ENCODE measurements at places on chromosomes 16 and 17.

- DNase-seq = no peak
These were observed 1403.8 kb upstream of the GOT2 start for GRCh38 chr16:60137891-60138290.

DNA sequence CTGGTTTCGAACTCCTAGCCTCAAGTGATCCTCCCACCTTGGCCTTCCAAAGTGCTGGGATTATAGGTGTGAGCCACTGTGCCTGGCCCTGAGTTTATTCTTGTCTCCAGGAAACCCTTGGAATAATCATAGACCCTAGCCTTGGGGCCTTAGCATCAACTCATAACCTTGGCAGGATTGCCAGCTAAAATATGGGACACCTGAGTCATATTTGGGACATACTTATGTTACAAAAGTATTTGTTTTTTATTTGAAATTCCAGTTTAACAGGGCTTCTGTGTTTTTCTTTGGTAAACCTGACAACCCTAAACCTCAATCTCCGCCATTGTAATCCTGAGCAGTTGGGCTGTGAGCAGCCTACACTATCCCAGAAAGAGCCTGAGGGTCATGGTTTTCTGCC lies 28.6 kb upstream of the TNS4 start:
- DNase-seq = no peak

- DNase-seq = no peak
These were observed 222.4 kb upstream of the AXIN2 start for GRCh38 chr17:65783845-65784334.

GRCh38 chr16:22123146-22123545 lies 30.8 kb downstream of the VWA3A start:
- DNase-seq = no peak

DNA sequence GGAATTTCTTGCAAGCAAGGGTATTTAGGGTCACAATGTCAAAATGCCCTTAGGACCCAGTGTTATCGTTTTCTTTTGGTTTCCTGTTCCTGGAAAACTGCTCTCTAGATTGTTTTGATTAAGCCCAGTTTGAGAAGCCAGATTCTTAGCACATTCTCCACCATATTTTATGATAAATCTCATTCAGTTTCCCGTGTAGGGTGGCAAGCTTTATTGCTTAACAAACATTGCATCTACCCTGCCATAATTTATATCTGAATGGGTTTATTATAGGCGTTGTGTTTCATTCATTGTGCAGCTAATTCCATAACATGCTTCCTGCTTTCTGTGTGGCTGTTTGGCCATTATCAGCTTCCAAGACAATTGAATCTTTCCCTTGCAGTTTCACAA lies 389.1 kb upstream of the DYNLRB2 start:
- no peak for DNase-seq

- no peak for DNase-seq
These were observed 4.4 kb upstream of the IRX5 start for GRCh38 chr16:54926166-54926838.

DNA sequence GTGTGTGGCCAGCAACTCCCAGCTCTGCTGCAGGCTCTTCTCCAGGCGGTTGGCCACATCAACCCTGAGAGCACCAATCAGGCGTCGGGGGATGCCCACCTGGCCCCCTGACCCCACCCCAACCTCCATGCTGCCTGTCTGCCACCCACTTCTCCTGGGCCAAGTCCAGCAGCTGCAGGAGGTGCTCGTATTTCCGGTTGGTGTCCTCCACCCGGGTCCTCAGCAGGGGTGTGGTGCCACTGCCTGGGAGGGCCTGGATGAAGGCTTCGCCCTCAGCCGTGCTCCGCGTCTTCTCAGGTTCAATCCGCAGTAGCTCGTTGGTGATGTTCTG lies 44.6 kb downstream of the UBN1 start:
- no peak for DNase-seq

GRCh38 chr16:69243479-69243878 lies 56.5 kb downstream of the SNTB2 start:
- no peak for DNase-seq

DNA sequence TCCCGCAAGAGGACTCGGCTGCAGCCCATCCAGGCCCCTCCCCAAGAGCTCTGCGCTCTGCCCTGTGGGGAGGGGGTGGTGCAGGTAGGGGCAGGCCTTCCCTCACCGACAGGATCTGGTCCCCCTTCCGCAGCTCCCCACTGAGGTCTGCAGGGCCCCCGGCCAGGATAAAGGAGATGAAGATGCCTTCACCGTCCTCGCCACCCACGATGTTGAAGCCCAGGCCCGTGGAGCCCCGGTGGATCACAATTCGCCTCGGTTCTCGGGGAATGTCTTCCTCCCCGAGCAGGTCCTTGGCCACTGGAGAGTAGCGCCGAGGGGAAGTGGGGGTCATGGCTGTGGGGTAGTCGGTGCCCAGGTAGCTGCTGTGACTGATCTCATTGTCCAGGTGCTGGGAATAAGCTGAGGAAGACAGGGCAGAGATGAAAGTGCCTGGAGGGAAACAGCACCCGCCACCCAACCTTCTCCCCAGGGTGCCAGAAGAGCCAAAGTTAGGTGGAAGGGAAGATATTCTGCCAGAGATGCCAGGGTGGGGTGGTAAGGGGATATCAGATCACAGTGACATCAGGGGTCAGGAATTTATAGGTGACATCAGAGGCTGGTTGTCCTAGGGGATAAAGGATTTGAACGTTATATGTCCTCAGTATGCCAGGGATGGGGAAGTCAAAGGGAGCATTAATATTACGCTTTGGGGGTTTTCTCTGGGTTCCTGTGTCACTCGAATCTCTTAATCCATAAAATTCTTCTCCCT lies 17.7 kb upstream of the ASGR1 start:
- no peak for DNase-seq

- no peak for DNase-seq
These were observed 9.4 kb downstream of the CNGB1 start for GRCh38 chr16:57961538-57961937.

DNA sequence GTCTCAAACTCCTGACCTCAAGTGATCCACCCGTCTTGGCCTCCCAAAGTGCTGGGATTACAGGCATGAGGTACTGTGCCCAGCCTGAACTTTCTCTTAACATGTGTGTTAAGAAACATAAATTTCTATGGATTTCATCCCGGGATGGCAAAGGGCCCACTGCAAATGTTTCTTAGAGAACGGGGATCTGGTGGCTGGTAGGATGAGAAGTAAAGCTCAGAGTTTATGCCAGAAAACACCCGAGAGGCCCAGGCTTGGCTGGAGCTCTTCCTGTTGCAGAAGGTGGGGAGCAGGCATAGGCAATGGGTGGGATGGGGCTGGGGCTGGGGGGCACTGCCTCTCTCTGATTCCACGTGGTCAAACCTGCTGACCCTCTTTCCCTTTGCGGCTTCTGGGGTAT lies 5.6 kb upstream of the CARHSP1 start:
- DNase-seq = no peak

- no peak for DNase-seq
These were observed 198.5 kb upstream of the WSCD1 start for GRCh38 chr17:5871666-5872065.

GRCh38 chr16:52035436-52035835 lies 511.5 kb downstream of the TOX3 start:
- no peak for DNase-seq

DNA sequence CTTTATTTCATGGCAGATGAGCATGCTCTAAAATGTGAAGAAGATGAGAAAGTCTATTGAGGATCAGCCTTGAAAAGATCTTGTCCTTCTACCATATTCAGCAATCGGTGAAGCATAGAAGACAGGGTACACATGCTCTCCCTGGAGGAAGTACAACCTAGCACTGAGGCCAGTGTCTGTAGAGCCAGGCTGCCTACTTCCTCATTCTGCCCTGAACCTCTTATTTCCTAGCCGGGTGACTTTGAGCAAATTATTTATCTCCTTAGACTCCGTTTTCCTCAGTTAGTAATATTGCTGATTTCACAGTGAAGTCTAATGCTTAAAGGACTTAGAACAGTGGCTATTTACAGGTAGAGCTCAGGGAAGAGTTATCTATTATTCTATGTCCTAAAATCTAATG lies 58.4 kb downstream of the TMEM100 start:
- no peak for DNase-seq

DNA sequence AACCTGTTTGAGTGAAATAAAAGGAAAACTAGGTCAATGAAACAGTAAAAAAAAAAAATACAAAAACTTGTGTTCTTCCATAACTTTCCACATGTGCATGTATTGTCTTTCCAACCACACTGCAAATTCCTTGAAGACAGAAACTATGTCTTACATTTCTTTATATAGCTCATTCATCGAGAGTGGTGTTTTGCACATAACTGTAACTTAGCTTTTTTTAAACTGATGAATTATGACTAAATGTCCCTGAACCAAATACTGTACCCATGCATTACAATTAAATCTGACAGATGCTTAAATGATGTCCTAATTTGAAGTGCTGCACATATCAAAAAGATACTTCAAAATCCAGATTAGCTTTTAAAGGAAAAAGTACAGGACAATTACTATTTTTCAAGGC lies 50.1 kb downstream of the BRIP1 start:
- DNase-seq = no peak

DNA sequence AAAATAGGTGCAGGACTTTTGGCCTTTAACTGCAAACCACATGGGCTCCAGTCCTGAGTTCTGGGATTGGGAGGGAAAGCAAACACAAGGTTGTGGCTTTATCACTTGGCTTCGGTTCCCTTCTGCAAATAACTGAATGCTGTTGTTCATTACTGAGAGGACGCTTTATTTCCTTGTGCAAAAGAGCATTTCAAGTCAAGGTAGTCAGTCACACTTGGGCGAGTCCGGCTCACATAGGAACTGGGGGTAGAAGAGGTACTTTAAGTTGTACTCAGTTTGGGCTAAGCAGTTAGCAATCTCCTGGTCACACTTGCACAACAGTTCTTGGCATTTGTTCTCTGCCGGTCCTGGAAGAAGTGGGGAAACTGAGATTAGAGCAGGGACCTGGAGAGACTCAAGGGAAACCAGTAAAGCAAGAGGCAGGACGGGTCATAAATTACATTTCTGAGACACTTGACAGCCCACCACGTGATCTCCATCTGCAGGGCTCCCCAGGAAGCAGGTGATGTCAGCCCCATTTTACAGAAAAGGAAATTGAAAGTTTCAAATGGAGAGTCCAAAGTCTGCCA lies 21.6 kb downstream of the PLA2G10 start:
- no peak for DNase-seq

DNA sequence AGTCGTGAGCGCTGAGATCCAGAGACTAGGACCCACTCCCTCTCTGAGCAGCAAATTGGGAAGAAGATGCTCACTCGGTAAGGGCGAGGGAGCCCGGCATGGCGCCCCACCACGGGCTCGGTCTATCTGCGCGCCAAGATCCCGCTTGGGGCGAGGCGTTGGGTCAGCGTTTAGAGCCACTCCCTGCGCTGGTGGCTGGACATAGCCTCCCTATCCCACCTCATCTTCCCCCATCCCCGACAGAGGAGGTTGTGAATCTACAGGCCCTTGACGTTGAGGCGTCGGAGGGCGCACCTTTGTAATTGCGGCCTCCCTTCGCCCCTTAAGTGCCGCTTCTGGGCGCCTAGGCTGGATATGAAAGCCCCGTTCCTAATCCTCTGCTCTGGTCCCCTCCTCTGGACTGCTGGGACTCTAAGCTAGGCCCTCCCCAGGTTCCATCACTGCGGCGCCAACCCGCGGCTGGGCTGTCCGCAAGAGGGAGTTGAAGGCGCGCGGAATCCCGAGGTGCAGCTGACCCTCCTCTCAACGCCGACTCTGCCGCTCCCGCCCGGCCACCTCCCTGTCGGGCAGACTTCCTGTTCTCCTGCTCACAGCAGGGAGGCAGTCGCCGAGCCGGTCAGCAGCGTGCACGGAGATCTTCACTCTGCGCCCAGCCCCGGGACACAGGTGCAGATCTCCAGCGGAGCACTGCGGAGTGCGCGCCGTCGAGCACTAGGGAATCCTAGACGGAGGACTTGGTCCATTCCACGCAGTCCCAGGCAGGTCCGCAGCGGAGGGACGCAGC lies 16.1 kb upstream of the HOXB9 start:
- DNase-seq = no peak

GRCh38 chr17:15388356-15389041 lies 47.1 kb upstream of the TEKT3 start:
- DNase-seq = no peak

GRCh38 chr17:8668176-8668740 lies 37.7 kb upstream of the MYH10 start:
- no peak for DNase-seq

DNA sequence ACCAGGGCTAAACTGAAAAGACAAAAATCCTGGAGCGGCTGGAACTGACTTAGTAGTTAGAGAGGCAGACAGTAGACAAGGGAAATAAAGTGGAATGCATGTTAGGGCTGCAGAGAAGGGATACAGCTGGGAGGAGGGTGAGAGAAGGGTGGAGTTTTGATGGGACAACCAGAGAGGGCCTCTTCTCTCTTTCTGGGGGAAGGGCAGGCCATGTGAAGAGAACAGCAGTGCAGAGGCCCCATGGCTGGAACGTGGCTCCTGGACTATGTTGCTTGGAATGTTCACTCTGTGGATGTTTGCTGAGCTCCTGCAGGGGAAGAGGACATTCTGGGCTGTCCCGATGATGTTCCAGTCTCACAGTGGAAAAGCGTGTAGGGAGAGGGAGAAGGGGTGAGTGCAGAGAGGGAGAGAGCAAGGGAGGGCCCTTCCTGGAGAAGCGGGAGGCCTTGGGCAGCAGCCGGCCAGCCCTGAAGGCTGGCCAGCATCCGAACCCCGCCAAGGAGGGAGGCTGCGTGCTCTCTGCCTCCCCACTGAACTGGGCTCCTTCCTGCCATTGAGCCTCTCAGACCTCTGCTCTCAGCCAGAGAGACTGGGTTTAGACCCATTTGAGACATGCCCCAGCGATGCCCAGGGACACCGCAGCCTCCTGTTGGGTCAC lies 33.1 kb upstream of the GSE1 start:
- DNase-seq = no peak

DNA sequence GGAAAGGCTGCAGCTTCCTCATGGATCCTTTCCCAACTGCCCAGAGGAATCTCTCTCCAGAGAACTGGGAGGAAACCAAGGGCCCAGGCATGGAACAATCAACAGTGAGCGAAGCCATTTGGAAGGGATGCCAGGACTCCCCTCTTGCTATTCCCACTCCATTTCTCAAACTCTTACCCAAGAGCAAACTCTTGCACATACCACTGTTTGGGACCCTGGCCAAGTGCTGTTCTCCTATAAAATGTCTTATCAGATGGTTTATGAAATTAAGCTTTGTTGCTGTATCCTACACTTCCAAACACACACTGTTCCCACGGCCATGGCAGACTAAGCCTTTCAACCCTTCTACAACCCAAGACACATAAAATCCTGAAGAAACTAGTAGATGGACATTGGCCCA lies 48.3 kb upstream of the AXIN2 start:
- DNase-seq = no peak
